Mammary microvascular endothelial cell (primary cell): ENCODE measurements at places on chromosomes 3 and 15. TPM values are rescaled to one million over a fixed set of nuclear protein-coding genes. Genes with fewer than 3 reads are reported as not detected.

DISP2 gene
- 0.13 and 0.39 TPM in 2 replicates for total RNA-seq

HIGD2B gene
- total RNA-seq, result not detected in 2 replicates

LRTM1 gene
- not detected in 2 replicates for total RNA-seq

SPATA12 gene
- 0.13 and 0.15 TPM in 2 replicates for total RNA-seq

C3orf20 gene
- not detected in 2 replicates for total RNA-seq

AGBL1 gene
- total RNA-seq, result not detected in 2 replicates

ACP3 gene
- not detected in 2 replicates for total RNA-seq

SCN11A gene
- not detected in 2 replicates for total RNA-seq

ZNF80 gene
- not detected in 2 replicates for total RNA-seq

ZNF660 gene
- total RNA-seq, result 0.33 and 0.49 TPM in 2 replicates

FANCD2OS gene
- not detected in 2 replicates for total RNA-seq

PCNP gene
- total RNA-seq, result 60.6 and 62.5 TPM in 2 replicates

GOLGA6L25 gene
- total RNA-seq, result not detected in 2 replicates

SPTSSB gene
- total RNA-seq, result not detected in 2 replicates

TM6SF1 gene
- total RNA-seq, result 20.3 and 24.1 TPM in 2 replicates

P2RY12 gene
- total RNA-seq, result not detected in 2 replicates

SCN10A gene
- 0.07 and 0.10 TPM in 2 replicates for total RNA-seq

SLC2A2 gene
- 0.05 TPM in 1 of 2 replicates, not detected in the other for total RNA-seq

ZCWPW2 gene
- 0.47 TPM in 1 of 2 replicates, not detected in the other for total RNA-seq

CCDC174 gene
- total RNA-seq, result 7.3 and 24.8 TPM in 2 replicates
